H7 (cell line): ENCODE measurements at places on chromosomes 4 and X. TPM values are rescaled to one million over a fixed set of nuclear protein-coding genes. Genes with fewer than 3 reads are reported as not detected.

GRCh38 chrX:27583976-27584375, 6.2 kb upstream of the DCAF8L2 start:
- no peak for DNase-seq

DNA sequence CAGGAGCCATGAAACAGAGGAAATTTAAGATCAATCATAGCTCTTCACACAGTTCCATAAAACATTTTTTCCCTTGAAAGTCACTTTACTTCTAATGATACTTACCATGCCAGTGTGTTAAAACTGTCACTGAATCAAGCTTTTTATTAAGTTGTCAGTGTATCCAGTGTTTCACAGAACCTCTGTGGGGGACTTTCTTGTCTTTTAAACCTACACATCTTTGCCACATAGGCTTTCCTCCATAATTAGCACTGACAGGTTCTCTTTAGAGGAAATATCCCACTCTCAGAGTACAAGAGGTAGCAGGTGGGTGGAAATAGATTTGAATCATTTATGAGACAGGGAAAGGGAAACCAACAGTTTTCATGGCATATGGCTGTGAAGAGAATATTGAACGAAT, 25.8 kb upstream of the DYNLT3 start:
- no peak for DNase-seq

- DNase-seq: no peak
Observed at GRCh38 chr4:110840221-110840654, 217.4 kb upstream of the PITX2 start.

- DNase-seq: no peak
Observed at GRCh38 chrX:64152857-64153256, 52.7 kb downstream of the AMER1 start.

- peak; percentile 10 for DNase-seq
Observed at GRCh38 chr4:147407261-147408045, 73.4 kb upstream of the EDNRA start.

- DNase-seq: no peak
Observed at GRCh38 chrX:35339796-35340195, 397.2 kb downstream of the FAM47B start.

GRCh38 chrX:14899607-14900006, 26.4 kb downstream of the MOSPD2 start:
- DNase-seq: peak; percentile 1

- DNase-seq: no peak
Observed at GRCh38 chr4:14267373-14268060, 640.0 kb upstream of the BOD1L1 start.

DNA sequence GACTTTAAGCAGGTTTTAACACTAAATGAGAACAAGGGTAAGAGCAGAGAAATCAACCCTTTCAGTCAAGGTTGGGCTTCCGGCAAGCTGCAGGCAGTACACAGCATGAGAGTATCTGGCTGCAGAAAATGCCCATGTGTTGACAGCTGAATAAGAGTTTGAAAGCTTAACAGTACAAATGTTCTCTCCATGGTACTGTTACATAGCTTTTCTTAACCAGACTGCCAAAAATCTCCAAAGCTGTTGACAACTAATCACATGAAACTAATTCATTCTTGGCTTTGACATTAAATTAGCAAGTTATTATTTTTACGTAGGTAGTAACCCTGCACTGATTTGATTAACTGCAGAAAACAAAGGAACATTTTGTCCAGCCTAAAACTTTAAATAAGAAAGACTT, 153.5 kb downstream of the SLC10A7 start:
- DNase-seq: no peak

Gene CCDC158
- total RNA-seq: not detected in 2 replicates

Gene SPP1
- total RNA-seq: 88.2 and 98.0 TPM in 2 replicates
